ENCODE measurements at places on chromosomes 1 and 21.

DNA sequence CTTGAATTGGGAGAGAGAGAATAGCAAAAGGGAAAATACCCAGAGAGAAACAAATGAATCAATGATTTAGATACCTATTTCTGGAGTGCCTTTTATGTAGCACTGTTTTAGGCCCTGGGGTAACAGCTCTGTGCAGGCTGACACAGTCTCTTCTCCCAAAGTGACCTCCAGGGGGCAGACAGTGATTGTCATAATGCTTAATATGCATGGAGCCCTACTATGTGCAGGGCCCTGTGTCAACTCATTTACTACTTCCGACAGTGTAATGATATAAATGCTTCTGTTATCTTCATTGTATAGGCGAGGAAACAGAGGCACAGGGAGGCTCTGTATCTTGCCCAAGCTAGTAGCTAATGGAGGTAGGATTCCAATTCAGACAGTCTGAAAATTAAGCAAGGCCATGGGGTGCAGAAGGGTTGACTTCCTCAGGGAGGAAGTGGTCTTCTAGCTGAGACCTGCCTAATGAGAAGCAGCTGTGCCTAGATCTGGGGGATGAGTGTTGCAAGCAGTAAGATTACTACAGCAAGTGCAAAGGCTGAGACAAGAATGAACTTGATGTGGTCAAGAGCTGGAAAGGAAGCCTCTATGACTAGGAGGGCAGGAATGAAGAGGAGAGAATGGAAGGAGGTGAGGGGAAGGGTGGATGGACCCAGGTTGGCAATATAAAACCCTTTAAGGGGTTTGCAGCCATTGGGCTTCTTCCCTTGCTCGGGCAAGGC, 16.2 kb upstream of the SERINC2 start:
- H3K4me3 ChIP-seq, result no peak overlapping the region
- H3K27me3 ChIP-seq, result peaks cover 22% of the 10 kb centered on the region
- peaks cover 13% of the 10 kb centered on the region for H3K4me1 ChIP-seq

DNA sequence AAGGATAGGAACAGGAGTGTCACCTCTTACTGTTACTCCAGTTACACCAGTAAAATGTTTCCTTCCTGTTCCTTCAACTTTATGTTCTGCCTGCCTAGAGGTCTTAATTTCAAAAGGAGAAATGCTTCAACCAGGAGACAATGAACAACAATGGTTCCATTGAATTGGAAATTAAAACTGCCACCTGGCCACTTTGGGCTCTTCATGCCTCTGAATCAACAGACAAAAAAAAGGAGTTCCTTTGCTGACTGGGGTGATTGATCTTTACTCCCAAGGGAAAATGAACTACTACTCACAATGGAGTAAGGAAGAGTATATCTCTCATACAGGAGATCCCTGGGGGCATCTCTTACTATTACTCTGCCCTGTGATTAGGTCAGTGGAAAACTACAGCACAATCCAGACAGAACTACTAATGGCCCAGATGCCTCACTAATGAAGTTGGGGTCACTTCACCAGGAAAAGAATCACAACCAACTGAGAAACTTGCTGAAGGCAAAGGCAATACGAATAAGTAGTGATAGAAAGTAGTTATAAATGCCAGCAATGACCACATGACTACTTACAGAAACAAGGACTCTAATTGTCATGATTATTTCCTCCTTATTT, 76.6 kb upstream of the PRDX6 start:
- no peak for DNase-seq
- H3K4me3 ChIP-seq, result no peak overlapping the region
- no peaks in the 10 kb centered on the region for H3K36me3 ChIP-seq
- no peaks in the 10 kb centered on the region for H3K4me1 ChIP-seq
- H3K27ac ChIP-seq, result no peak overlapping the region

- H3K27ac ChIP-seq, result no peak overlapping the region
- H3K4me3 ChIP-seq, result no peak overlapping the region
- no peaks in the 10 kb centered on the region for H3K4me1 ChIP-seq
- no peaks in the 10 kb centered on the region for H3K27me3 ChIP-seq
- H3K36me3 ChIP-seq, result no peaks in the 10 kb centered on the region
- DNase-seq, result no peak
Measured at GRCh38 chr1:76640092-76640491, 227.2 kb upstream of the ST6GALNAC5 start.

- DNase-seq, result no peak
- no peaks in the 10 kb centered on the region for H3K36me3 ChIP-seq
- H3K4me3 ChIP-seq, result no peak overlapping the region
- no peak overlapping the region for H3K27ac ChIP-seq
Measured at GRCh38 chr1:207965392-207966387, 54.8 kb upstream of the CD34 start.

DNA sequence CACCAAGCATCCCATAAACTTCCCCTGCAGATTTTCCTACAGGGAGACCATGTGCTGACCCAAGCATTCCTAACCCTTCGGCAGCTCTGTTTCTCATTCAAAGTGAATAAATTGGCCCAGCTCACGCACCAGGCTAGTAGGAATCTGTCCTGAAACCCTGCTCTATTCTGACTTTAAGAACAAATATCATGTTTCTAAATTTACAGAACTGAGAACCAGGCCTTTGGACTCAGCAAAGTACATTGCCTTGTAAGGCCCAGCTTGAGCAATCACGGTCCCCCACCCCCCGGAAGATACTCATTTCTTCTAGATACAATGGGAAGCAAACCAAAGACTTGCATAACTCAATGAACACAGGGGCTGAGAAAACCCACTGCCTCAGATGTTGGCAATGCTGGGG, 160.1 kb upstream of the NFIA start:
- no peak for DNase-seq
- no peaks in the 10 kb centered on the region for H3K4me1 ChIP-seq
- H3K4me3 ChIP-seq, result no peak overlapping the region

- H3K36me3 ChIP-seq, result no peaks in the 10 kb centered on the region
- no peak overlapping the region for H3K4me3 ChIP-seq
- no peak for DNase-seq
- H3K4me1 ChIP-seq, result no peaks in the 10 kb centered on the region
- H3K27ac ChIP-seq, result no peak overlapping the region
- H3K27me3 ChIP-seq, result peaks cover 49% of the 10 kb centered on the region
Measured at GRCh38 chr1:22376001-22376400, 75.7 kb upstream of the ZBTB40 start.

DNA sequence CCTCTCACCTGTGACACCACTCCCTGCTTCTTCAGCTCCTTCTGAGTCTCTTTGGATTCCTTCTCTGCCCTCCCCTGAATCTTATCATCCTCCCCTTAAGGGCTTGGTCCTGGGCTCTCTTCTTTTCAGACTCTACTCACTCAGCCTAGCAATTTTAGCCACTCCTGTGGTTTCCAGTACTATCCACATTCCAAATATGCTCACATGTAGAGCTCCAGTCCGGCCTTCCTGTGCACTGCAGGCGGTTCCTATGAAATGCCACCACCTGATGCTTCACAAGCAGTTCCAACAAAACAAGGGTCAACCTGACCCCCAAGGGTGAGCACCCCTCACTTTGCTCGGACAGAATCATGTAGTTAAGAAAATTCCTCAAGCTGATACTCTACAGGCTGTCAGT, 35.9 kb downstream of the MAB21L3 start:
- peak overlapping the region; percentile 16 for H3K27ac ChIP-seq
- H3K4me1 ChIP-seq, result peaks cover 17% of the 10 kb centered on the region
- DNase-seq, result no peak
- H3K36me3 ChIP-seq, result peaks cover 3% of the 10 kb centered on the region
- no peak overlapping the region for H3K4me3 ChIP-seq
